ENCODE measurements at places on chromosomes 5 and 9.

- no peak for DNase-seq
Observed at GRCh38 chr9:93266521-93267001, 82.6 kb downstream of the WNK2 start.

GRCh38 chr5:55917402-55918086 is 66.4 kb downstream of the IL31RA start:
- DNase-seq, result no peak

DNA sequence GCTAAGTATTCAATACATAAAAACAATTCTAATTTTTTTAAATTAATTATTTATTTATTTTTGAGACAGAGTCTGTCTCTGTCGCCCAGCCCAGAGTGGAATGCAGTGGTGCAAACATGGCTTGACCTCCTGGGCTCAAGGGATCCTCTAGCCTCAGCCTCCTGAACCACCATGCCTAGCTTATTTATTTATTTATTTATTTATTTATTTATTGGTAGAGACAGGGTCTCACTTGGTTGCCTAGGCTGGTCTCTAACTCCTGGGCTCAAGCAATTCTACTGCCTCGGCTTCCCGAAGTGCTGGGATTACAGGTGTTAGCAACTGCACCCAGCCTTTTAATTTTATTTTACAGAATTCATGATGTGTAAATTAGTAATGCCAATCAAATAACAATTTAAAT is 33.7 kb upstream of the ZFYVE16 start:
- DNase-seq, result no peak

DNA sequence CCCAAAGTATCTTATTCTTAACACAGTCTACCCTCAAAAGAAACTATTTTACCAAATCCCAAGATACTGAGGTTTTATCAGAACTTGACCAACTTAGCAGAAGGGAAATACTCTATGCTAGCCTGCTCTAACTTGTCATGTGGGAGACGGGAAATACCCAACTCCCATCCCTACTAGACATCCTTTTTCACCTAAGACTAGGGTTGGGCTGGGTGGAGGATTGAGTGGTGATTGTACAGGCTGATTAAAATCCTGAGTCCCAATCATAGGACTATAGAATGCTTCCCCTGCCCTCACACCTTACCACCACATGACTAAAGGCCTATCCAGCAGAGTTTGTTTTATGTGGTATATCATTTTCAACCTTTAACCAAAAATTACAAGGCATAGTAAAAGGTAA is 786.5 kb downstream of the TAF11L14 start:
- no peak for DNase-seq

DNA sequence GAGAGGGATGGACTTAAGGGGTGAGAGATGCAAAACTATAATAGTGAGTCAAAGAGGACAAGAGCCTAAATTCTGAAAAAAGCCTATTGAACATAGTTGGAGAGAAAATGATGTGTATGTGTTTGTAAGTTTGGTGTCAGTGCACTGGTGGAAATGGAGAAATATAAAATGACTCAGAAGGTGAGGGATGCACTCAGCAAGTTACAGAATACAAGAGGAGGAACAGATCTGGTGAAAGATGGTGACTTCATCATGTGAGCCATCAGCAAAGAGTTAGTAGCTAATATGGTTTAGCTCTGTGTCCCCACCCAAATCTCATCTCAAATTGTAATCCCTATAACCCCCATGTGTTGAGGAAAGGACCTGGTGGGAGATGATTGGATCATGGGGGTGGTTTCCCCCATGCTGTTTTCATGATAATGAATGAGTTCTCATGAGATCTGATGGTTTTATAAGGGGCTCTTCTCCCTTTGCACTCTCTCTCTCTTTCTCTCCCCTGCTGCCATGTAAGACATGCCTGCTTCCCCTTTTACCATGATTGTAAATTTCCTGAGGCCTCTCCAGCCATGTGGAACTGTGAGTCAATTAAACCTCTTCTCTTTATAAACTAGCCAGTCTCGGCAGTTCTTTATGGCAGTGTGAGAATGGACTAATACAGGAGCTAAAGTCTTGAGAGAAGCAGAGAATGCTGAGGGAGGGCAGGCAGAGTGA is 30.4 kb upstream of the FYB1 start:
- no peak for DNase-seq

DNA sequence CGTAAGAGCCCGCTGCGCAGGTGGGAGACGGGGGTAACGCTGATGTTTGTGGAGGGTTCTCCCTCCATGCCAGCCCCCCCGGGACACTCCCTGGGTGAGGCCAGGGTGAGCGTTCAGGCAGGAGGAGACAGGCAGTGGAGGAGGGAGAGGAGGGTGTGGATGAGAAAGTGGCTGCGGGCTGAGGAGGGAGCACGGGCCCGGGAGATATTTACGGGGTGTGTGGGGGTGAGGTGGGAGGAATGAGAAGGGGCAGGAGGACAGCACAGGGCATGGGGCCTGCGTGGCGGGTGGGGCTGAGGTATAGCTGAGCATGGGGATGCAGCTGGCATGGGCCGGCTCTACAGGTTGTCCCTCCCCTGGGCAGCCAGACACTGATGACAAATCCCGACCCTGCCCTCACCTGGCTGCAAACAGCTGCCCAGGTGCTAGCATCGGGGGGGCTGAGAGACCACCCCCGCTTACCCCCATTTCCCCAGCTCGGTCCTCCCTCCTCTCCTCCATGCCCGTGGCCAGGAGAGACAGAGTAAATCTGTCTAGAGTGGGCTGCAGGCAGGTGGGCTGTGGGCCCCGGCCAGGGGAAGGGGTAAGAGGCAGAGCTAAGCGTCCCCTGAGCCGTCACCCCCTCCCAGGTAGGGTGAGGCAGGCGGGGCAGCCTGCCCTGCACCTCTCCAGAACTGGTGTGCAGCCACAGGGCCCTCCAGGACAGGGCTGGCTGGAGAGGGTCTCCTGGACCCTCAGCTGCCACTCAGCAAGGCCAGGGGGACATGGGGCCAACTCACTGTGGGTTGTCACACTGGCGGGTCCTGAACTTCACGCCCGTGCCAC is 79.2 kb downstream of the ZNF354C start:
- DNase-seq, result no peak

DNA sequence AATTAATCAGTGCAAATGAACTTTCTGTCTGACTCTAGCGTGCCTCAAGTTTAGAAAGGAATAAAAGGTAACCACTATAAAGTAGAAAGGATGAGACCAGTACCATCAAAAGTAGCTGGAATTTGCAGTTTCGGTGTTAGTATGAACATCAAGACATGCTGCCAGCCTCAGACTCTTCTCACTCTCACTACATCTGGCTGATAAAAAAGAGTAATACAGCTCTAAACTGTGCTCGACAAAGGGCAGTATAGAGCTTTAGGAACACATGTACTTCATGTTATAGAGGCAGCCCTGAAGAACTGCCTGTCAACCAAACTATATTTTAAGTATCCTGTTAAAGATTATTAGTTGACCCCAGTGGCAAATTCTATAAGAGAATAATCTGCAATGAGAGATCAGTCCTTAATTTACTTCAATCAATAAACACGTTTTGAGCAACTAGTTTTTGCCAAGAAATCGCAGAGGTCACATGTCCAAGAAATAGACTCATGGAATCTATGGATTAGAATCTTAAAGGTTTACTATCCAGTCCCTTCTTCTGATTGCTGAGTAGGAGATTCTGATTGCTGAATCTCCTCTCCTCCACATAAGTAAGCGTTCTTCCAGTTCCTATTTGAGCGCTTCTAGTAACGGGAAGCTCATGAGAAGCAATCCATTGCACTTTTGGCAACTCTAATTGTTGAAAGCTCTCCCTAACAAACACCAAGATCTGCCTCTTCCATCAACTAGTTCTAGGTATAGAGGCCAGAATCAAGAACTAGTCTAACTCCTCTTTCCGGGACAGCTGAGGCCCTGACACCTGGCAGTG is 941 bp downstream of the XPA start:
- peak; percentile 1 for DNase-seq

GRCh38 chr5:98938464-98938863 is 9.7 kb upstream of the CHD1 start:
- DNase-seq, result no peak

GRCh38 chr9:515665-516064 is 301.0 kb downstream of the DOCK8 start:
- DNase-seq, result no peak

DNA sequence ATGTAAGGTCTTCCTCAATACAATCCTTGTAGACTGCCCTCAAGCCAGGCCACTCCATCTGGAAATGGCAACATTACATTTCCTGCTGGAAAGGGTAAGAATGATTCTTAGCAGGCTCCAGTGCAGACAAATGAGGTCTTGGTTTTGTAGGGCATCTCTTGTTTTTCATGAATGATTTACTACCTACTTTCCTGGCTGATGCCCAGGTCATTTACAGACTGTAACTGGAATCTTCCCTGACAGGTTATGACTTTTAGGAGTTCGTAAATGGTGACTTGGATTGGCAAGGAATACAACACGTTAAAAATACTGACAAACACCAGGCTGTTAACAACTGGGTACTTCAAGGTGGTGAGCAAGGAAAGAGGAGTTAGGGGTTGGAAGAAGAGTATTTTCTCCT is 510.5 kb upstream of the TNC start:
- no peak for DNase-seq

- peak; percentile 85 for DNase-seq
Observed at GRCh38 chr9:126398403-126399058, 71.9 kb downstream of the MVB12B start.

DNA sequence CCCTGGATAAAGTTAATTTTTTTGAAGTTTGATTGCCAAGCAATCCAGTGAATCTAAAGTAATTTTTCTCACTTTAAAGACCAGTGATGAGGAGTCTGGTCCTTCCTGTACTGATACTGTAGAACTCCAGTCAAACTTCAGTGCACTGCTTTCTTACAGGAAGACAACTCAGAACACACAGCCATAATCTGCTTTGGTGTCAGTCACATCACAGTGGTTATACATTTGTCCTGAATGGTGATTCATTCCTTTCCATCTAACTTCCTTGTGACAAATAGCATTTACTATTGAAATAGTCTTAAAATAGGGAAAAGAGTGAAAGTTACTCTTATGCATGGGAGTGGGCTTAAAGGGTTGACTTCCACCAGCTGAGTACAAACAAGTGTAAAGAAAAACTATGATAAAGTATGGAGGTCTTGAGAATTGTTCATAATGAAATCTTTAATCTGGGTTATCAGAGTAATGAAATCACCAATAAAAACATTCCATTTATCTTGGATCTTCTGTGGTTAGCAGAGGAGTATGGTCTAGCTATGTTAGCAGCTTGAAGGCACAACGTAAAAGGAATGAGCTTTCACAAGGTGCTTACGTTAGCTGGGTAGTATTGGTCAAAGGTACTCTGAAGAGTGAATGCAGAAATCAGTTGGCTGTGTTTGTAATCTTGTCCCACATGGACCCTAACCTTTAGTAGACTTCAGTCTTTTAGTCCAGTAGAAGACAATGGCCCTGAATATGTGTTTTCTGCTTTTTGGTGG is 41.5 kb downstream of the DCP2 start:
- no peak for DNase-seq

- DNase-seq, result peak; percentile 37
Observed at GRCh38 chr5:61333321-61333953, 1.4 kb downstream of the ZSWIM6 start.

DNA sequence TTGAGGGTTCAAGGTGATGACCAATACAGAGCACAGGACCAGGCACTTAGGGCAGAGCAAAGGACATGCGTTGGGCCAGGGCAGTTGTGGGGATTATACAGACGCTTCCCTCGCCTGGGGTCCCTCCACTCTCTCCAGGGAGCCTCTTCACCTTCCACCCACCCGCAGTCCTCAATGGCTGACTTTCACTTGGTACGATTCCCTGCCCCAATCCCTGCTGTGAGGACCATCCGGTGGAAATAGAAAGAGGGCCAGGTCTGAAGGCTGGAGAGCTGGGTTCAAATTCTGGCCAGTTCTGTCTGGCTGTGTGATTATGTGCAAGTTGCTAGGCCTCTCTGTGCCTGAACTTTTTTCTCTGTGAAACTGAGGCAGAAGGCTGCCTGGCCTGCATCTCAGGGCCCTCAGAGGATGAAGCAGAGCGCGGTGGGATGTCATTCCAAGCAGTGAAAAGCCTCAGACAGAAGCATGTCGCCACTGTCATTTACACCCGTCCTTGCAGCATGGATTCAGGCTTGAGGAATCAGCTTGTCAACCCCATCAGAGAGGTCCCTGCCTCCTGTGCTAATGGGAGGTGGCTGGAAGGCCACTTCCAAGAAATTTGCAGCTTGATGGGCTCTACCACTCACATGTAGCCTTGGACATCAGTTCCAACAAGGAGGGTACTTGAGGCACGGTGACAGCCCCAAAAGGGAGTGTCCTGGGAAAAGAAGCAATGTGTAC is 206.6 kb upstream of the IER5L start:
- no peak for DNase-seq

DNA sequence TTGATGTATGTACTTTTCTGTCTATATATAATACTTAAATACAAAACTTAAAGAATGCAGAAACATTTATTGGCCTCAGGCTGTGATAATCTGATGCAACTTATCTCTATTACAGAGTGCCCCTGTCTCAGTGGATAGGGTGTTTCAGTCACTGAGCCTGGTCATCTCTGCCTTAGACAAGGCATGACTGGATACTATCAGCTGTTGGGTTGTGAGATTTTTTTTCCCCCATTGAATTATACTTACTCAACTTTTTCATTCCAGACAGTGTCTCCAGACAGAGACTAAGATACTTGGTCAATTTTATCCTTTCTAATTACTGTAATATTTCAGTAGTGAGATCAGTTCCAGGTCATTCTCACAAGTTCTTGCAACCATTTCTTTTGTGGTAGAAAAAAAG is 26.7 kb downstream of the XRCC4 start:
- no peak for DNase-seq

DNA sequence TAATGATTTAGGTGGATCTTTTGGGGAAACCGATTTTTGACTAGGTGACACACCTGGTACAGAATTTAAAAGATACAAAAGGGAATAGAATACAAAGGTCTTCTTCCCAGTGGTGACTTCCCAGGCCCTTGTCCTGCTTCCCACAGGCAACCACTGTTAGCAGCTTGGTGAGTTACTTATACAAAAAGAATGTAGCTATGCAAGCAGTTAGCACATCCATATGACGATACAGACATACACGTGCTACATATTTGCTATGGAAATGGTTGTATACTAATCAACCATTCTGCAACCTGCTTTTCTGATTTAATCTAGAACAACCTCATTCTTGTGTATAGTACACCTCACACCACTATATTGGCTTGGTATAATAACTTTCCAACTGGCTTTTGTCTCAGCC is 51.0 kb downstream of the OTULIN start:
- no peak for DNase-seq

DNA sequence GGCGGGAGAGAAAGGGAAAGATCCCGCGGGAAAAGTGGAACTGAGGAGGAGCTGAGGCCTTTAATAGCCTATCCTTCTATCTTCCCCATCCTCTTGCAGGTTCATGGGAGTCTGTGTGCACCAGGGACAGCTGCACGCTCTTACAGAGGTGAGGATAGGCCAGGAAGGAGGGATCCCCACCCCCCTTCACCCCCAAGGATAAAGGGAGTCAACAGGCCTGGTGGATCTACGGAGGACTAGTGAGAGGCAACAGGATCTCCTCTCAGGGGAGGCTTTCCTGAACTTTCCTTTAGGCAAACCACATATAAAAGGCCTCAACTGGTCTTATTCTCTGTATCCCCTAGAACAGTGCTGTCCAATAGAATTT is 1.1 kb downstream of the TESK1 start:
- DNase-seq, result no peak

GRCh38 chr5:145743396-145744061 is 91.6 kb downstream of the PRELID2 start:
- no peak for DNase-seq
